ENCODE measurements at places on chromosomes 3 and 15.

DNA sequence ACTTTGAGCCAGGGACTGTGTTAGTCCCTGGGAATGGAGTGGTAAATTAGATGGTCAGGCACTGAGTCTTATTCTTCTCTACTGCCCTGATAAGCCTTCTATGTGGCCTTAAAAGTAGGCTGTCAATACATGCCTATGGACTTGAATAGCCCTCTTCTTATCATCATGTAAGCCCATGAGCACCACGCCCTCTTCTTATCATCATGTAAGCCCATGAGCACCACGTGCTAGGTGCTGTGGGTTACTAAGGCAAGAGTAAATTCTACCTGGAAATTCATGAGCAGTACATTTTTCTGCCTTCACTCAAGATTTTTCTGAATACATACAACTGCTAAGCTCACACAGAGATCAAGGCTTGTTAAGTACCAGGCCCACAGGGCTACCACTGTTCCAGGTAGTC lies 68.5 kb downstream of the DHX30 start:
- no peak for DNase-seq

DNA sequence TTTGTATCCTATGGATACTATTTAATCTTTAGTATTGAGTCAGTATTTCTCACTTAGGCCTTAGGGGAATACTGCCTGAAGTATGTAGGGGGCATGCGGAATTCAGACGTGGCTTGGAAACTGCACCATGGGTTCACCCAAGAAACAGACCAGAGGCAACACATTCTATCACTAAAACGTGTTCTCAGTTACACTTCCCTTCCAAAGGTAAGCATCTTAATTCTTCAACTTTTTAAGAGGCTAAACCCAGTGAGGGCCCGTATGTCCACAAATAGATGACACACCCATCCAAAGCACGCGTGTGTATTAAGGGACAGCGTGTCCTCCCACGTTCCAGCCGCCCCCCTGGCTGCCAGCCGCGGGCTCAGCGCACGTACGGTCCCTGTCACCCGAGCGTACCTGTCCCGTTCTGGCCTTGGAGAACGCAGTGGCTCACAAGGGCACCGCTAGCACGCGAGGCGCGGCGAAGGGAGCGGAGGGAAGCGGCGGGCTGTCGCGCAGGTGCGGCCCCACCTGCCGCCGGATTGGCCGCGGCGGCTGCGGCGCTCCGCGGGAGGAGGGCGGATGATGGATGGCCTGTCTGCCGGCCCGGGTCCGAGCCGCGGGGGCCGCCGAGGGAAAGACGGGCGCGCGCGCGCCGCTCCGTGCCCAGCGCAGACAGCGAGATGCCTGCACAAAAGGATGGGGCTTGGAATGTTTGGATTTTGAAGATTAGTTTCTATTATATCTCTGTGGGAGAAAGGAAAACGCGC lies 1003.9 kb upstream of the NR2F2 start:
- DNase-seq: no peak

DNA sequence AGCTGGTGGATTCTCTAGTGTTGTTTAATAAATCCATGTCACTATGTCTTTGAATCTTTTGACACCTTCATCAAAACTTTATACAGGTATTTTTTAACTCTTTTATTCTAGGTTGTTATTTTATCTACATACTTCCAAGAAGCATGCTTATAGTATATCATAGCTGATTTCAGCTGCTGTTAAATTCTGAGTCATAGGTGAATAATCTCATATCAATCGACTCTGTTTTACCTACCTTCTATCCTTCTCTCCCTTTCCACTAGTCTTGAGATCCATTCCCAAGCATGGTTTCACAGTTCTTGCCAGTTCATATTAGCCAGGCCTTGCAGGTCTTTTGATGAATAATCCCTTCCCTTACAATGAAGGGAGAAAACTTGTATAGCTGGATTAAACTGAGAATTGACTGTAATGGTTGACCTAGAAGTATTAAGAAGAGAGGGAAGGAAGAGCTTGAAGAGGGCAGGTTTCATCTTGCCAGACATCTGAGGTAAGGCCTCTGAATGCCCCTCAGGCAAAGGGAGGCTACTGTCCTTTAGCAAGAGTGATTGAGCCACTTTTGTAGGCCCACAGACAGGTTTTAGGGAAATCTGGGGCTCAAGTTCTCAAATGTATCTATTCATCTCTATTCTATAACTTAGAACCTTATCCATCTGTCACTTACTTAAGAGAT lies 146.4 kb downstream of the EPHA6 start:
- DNase-seq: no peak

DNA sequence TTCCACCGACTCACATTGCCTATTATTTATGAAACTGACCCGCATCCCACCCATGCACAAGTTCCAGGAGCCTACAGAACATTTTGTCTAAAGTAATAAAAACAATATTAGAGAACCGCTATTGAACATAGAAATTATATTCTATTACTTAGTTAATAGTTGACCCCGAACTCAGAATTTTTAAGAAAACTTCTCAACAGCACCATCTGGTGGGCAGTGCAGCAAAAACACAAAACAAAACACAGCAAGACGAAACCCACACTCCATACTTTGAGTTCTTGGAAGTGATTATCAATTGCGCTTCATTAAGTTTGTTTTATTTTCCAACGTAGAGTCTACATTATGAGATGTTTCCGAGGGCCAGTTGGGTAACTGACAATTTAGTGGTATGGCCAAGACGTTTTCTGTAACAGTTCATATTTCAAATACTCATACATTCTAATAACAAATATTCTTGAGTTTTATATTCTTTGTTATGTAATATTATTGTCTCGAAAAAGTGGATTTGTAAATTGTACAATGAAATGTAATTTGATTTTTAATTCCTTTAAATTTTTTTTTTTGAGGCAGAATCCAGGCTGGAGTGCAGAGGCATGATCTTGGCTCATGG lies 24.0 kb upstream of the C3orf70 start:
- no peak for DNase-seq

- DNase-seq: no peak
Observed at GRCh38 chr15:40706121-40706520, 11.1 kb downstream of the RAD51 start.

- DNase-seq: no peak
Observed at GRCh38 chr3:120344349-120344748, 4.8 kb downstream of the LRRC58 start.

GRCh38 chr15:69729167-69729748 lies 276.6 kb downstream of the RPLP1 start:
- peak; percentile 62 for DNase-seq

DNA sequence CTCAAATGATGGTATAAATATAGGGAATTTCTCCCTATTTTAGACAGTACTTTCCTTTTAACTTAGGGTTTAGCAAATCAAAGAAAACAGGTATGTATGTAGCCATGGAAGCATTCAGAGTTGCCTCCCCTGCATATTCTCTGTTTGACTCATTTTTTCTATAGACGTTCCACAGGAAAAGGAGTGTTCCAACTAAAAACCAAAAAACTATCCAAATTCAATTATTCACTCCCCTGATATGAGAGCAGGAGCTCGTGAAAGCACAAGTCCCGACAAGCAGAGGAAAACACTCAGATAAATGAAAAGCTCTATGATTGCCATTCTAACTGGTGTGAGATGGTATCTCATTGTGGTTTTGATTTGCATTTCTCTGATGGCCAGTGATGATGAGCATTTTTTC lies 119.5 kb downstream of the FRMD5 start:
- DNase-seq: no peak

- DNase-seq: no peak
Observed at GRCh38 chr15:50333229-50333628, 21.8 kb downstream of the GABPB1 start.

GRCh38 chr3:53705024-53705745 lies 141.0 kb downstream of the CHDH start:
- DNase-seq: no peak

GRCh38 chr3:71997066-71997653 lies 212.2 kb upstream of the PROK2 start:
- DNase-seq: no peak

DNA sequence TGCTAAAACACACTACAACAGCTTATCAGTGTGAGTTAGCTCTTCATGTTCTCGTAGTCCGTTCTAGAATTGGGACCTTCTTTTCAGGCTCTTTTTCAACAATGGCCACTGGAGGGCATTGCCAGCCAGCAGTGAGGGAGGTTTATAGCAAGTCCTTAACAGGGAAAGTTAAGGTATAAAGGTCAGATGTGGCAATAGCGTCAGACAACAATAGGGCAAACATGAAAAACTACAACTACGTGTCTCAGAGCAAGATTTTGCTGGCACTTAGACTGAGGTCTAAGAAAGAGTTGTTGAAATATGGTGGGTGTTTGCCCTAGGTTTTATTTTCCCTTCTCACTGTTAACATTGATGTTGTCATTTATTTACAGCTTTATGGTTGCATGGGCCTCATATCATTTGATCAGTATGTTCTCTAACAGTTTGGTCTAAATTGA lies 161.4 kb downstream of the GMNC start:
- no peak for DNase-seq

Data from stimulated activated CD8-positive, alpha-beta memory T cell treated with anti-CD3 and anti-CD28 coated beads, Interleukin-15, amount 100 ng/mL, for 24 hours (primary cell).